ENCODE measurements at places on chromosomes 13 and 19. TPM values are rescaled to one million over a fixed set of nuclear protein-coding genes. Genes with fewer than 3 reads are reported as not detected.
A peak's percentile ranks its signal among the peaks of the same experiment; 100 is the strongest.

DNA sequence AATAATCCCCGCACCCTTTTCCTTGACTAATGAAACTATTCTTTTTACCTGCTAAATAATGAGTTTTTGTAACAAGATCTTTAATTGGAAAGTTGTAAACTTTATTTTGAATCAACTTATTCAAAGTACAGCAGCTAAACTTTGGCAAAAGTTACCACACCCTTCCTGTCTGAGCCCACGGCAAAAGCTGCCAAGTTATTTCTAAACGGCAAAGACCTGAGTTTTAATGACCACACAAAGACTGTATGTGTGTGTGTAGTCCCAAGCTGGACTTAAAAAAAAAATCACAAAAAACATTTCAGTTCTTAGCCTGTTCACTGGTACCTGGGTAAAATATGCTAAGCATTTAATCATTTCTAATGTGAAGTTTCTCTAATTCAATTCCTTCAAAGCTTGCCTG is 60.7 kb downstream of the ZAR1L start:
- no peak for DNase-seq

DNA sequence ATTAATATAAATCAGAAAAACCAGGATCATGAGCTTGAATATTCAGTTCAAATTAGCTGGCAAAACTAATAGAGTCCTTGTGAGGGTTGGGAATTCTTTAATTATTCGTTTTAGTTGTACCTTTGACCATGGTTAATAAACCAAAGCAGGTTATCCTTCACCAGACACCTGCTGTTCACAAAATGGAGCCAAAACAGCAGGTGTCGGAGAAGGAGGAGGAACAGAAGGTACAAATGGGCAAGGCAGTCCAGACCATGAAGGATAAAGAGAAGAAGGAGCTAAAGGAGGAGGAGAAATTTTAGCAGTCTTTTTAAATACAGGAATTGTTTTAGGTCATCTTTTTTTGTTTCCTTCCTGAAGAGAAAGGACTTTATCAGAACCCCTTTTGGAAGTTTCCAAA is 106.1 kb downstream of the NHLRC3 start:
- DNase-seq: no peak

GRCh38 chr19:13765395-13766094 is 1.2 kb downstream of the MRI1 start:
- DNase-seq: no peak

DNA sequence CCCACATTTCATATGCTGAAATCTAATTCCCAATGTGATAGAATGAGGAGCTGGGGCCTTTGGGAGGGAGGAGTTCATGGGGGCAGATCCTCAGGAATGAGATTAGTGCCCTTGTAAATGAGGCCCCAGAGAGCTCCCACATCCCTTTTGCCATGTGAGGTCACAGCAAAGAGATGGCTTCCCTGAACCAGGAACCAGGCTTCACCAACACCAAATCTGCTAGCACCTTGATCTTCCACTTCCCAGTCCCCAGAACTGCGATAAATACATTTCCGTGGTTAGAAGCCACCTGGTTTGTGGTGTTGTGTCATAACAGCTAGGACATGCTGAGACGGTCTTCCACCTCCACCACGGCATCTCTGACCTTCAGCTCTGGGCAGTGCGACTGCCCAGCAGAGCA is 62.1 kb downstream of the ING1 start:
- DNase-seq: no peak

DNA sequence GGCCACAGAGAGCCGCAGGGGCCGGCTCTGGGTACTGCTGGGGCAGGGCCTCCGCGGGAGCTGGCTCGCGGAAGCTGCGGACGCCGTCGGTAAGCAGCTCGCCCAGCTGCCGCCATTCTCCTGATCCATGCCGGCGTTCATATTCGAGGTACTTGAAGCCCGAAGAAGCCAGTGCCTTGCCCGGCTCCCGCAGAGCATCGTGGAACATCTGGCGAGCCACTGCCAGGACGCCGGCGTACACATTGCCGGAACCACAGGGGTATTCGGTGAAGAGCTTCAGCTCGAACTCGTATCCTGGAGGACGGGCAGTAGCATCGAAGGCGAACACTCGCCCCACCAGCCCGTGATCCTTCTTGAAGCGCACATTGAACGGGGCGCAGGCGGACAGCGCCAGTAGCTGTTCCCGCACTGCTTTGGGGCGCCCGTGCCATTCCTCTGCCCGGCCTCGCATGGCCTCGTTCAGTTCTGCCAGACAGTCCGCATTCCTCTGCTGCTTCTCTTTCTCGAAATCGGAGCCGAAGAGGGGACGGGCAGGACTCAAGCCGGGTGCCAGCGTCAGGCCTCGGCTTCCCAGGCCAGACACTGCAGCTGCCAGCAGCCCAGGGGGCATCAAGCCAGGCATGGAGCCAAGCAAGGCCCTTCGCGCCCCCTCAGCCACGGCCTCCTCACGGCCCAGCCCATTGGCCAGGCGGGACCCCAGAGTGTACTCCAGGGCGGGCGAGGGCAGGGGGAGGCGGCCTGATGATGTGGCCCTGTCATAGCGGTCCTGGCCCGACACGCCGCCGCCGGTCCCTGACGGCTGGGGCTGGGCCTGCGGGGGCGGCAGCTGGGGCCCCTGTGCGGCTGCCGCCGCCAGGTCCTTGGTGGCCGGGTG is 1.0 kb downstream of the IRF2BP1 start:
- DNase-seq: no peak

- no peak for DNase-seq
Observed at GRCh38 chr13:62627226-62627625, 1211.6 kb upstream of the PCDH20 start.

DNA sequence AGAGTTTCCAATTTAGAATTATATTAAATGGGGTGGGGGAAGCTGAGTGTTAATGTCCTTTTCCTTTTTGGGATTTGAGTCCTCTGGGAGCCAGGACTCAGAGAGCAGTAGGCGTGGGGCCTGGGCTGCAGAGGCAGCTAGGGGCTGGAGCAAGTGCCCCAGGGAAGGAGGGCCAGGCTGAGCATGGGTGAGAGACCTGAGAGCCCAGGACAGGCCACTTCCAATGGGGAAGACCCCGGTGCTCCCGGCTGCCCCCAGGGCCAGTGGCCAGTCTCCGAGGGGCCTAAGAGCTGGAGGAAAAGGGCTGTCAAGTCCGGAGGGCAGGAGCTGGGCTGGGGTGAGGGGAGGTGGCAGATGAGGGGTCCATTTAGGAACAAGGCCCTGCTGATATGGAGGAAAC is 371.5 kb downstream of the ZNF536 start:
- DNase-seq: no peak

DNA sequence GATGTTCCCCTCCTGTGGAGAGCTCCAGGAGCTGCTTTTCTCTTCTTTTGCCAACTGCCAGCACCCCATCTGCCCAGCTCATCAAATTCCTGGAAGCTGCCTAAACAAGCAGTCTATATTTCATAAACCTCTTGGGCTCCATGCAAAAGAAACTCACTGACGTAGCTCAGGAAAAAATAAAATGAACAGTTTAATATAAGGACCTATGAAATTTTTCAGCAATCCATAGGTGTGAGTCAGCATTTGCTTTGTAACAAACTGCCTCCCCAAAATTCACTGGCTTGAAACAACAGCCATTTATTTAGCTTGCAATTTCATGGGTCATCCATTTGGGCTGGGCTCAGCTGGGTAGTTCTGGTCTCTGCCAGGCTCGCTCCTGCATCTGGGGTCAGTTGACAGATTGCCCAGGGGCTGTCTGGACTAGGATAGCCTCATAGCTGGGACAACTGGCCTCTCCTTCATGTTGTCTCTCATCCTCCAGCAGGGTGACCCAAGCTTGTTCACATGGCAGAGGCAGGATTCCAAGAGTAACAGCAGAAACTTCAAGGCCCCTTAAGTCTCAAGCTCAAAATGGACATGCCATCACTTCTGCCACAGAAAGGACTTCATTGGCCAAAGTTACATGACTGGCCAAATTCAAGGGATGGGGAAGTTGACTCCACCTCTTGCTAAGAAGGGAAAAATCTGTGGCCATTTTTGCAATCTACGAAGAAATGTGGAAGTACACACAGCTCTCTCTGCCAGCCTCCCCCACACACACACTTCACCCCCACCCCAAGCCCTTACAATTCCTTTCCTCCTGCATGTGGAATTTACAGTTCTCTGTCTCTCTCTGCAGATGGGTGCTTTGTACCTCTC is 7.9 kb upstream of the PVR start:
- DNase-seq: no peak

GRCh38 chr13:113650731-113651148 is 7.3 kb downstream of the ATP4B start:
- peak; percentile 78 for DNase-seq

GRCh38 chr19:19487077-19487949 is 28.0 kb downstream of the TSSK6 start:
- DNase-seq: no peak

DNA sequence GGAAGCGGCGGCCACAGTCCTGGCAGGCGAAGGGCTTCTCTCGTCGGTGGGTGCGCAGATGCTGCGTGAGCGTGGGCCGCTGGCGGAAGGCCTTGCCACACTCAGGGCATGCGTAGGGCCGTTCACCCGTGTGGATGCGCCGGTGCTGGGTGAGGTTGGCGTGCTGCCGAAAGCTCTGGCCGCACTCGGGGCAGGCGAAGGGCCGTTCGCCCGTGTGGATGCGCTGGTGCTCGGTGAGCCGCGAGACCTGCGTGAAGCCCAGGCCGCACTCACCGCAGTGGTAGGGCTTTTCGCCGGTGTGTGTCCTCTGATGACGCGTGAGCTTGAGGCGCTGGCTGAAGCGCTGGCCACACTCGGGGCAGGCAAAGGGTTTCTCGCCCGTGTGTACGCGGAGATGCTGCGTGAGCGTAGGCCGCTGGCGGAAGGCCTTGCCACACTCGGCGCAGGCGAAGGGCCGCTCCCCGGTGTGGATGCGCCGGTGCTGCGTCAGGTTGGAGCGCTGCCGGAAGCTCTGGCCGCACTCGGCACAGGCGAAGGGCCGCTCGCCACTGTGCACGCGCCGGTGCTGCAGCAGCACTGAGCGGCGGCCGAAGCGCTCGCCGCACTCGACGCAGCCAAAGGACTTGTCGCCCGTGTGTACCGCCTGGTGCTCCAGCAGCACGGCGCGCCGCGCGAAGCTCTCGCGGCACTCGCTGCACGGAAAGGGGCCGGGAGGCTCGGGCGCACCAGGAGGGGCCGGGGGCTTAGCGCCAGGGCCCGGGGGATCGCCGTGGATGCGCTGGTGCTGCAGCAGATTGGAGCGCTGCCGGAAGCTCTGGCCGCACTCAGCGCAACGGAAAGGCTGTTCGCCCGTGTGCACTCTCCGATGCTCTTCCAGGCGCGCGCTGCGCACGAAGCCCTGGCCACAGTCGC is 4.0 kb upstream of the UBE2M start:
- DNase-seq: no peak

- no peak for DNase-seq
Observed at GRCh38 chr19:16143399-16144215, at the start of gene HSH2D. Gene HSH2D (plus strand): TSS chr19:16143685. CDS start chr19:16148751, 5,066 bp downstream.

DNA sequence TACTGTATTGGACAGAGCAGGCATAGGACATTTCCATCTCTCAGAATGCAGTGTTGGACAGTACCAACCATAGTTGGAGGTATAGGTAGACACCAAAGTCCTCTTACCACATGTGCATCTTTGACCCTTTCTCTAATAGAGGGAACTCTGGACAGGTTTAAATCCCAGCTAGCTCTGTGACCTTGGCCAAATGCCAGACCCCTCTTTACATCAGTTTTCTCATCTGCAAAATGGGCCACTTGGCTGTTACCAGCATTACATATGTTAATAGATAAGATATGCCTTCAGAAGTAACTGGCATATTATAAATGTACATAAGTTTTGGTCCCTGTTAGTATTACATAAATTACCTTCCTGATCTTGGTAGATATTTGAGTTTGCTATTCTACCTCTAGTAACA is 54.3 kb downstream of the CDK8 start:
- DNase-seq: no peak

DNA sequence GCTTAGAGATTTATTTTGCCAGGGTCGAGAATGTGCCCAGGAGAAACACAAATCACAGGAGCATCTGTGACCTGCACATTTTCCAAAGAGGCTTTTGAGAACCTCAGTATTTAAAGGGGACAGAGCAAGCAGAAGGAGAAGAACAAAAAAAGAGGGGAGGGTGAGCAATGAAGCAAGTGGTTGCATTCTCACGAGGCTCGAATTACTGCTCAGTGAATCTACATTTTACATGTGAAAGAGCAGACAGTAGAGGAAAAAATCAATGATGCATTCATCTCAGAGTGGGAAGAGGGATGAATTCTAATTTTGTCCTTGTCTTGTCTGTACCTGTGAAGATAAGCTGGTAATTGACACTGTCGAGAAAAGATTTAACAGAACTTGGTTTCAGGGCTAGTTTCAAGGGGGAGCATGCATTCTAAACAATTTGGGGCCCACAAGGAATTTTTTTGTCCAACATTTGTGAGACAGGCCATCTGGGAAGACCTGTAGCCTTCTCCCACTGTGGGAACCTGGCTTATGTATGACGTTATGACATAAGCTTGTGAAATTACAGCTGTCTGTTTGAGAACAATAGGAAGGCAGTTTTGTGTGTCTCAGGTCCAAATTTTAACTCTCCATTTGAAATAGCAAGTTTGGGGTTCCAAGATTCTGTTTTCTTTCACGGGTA is 855.1 kb downstream of the SLITRK5 start:
- no peak for DNase-seq

GRCh38 chr19:33394006-33394722 is 20.7 kb downstream of the CEBPG start:
- DNase-seq: no peak

GRCh38 chr13:99947666-99948065 is 23.9 kb downstream of the ZIC5 start:
- DNase-seq: no peak

DNA sequence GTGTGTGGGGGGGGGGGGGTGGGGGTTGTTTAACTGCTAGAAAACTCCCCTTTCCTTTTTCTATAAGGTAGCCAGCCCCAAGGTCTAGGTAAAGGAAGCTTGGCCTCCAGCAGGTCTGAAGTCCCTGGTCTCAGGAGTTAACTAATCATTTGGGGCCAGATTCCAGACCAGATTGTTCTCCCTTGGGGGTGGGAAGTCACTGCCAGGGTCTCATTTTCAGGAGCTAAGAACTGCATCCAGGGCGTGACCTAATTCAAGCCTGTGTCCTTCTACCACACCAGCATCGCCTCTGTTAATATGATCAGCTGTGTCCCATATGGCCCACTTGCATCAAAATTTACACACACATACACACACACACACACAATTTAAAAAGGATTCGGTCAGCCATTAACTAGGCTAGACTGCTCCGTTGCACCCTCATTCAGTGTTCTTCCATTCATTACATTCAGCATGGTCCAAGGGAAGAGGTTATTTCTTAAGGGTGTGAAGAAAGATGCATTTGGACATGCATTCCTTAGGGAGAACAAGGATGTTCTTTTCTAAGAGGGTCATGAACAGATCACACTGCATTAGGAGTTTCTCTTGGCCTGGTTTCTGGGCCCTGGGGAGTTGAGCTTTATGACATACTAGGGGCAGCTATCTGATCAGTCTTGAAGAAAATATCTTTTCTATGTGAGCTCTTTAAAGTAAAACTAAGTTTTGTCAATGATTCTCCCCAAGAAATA is 91.0 kb downstream of the FGF14 start:
- no peak for DNase-seq

SYNGR4 gene
- not detected for total RNA-seq

TMIGD2 gene
- 0.45 TPM for total RNA-seq

B3GNT8 gene
- total RNA-seq: 8.1 TPM

OR7D2 gene
- not detected for total RNA-seq

ZGLP1 gene
- 0.55 TPM for total RNA-seq

SYT5 gene
- not detected for total RNA-seq

CAPS gene
- total RNA-seq: 4.4 TPM

SUPT5H gene
- total RNA-seq: 84.5 TPM

CASP14 gene
- not detected for total RNA-seq

CYP2B6 gene
- not detected for total RNA-seq

ZNF43 gene
- 8.7 TPM for total RNA-seq
